Common myeloid progenitor, CD34-positive (primary cell): ENCODE measurements at places on chromosomes 16 and 17.

DNA sequence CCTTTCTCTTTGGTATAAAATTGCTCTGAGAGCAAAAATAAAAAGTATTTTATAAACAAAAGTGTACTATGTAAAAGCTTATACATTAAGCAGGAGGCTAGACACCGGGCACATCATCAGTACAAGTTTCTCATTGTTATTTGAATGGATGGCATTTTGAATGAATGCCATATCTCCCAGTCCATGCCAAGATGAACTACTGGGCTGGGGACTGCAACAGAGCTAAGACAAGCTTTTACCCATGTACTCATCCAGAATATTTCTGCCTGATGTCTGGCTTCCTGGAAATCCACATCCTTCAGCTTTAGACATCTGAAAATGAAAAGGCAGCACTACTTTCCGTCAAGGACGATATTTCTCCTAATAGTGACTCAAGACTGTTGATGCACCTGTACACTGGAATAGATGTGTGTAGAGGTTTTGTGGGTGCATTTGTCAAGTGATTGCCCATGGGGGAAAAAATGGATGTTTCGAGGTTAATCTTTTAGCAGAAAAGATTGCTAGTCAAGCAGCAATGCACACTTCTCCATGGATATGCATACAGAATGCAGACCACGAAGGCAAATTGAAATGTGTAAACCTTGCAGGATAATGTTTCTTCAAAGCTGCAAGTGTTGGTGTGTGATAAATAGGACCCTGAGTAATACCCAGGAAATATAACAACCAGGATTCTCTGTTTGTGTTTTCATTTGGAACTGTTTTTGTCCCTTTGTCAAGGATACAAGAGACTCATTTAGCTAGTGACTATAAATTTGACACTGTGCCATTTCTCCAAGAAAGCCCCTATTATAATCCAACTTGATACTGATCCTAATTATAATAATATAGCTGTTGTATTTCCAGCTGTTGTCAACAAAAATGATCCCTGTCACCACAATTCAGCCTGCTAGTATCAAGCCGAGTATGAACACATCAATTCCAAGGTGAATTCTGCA lies 173.8 kb downstream of the CDH8 start:
- no peak for DNase-seq

GRCh38 chr17:82952019-82952418 lies 112.2 kb upstream of the ZNF750 start:
- DNase-seq = no peak

DNA sequence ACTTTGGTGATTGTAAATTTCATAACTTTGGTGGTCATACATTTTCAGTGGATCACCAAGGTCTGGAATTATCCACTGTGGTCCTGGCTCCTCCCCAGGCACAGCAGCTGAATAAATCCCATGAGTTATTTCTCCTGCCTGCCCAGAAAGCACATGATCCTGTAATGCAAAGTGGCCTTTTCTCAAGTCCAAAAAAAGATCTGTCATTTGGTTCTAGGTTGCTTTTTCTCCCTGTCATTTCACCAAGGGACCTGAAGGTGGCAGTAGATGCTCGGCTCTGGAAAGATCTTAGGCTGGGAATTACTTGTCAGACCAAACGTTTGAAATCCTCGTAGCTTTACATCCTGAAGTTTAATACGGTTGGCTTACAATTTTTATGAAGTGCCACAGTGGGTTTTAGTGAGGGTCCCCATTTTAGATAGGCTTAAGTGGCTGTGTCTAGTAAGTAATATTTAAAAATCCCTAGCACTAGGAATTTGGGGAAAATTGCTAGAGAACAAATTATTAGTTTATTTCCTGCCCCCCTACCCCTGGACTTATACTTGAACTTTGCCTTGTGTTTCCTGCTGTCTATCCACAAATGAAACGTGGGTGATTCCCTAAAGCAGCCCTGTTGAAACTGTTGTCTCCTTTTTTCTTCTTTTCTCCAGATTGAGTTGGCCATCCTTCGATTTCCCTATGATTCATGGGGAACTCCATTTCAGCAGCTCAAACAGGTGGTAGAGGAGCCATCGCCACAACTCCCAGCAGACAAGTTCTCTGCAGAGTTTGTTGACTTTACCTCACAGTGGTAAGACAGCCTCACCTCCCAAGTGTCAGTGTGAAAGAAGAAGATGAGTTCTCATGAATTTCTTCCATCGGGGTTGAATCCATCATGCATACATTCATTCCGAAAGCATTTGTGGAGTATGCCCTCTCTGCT lies 111.7 kb downstream of the MAP2K6 start:
- DNase-seq = peak; percentile 60

DNA sequence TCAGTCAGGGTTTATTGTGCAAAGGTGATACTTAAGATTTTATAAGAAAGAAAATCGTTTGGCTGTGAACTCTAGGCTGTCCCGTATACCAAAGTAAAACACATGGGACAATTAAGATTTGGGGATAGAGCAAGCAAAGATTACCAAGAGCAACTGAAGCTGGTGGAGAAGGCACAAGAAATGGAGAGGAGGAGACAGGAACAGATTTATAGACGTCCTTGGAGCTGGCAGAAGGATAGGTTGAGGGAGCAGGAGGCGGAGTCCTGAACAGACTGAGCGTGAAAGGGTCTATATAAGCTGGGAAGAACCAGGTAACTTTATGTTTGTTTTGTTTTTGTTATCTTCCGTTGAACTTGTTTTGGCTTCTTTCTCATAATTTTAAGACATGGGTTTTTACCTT lies 3.8 kb downstream of the TNRC6C start:
- DNase-seq = no peak

GRCh38 chr17:3732210-3732621 lies 8.5 kb downstream of the HASPIN start:
- no peak for DNase-seq

- peak; percentile 60 for DNase-seq
These were observed 30.5 kb upstream of the PLCG2 start for GRCh38 chr16:81748476-81749198.

DNA sequence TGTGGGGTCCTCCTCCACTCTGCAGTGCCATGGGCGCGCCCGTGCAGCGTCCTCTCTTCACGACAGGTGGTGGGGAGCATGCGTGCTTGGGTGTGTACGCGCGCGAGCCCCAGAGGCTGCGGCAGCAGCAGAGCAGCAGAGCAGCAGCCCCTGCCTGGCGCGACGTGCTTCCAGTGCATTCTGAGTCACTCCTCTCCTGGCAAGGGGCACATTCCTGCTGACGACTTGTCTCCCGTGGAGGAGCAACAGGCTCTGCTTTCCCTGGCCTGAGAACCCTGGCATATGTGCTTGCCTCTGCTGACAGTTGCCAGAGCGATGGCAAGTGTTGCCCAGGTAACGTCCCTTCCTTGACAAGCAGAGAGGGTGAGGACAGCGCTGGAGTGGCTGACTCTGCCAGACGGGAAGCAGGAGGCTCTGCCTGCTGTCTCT lies 133.8 kb upstream of the PLCG2 start:
- DNase-seq = no peak

- no peak for DNase-seq
These were observed 45.6 kb upstream of the ENPP7 start for GRCh38 chr17:79685121-79685520.

- DNase-seq = no peak
These were observed 7.2 kb upstream of the CD68 start for GRCh38 chr17:7572338-7572587.

- DNase-seq = no peak
These were observed 15.4 kb downstream of the SMARCE1 start for GRCh38 chr17:40632216-40632615.

DNA sequence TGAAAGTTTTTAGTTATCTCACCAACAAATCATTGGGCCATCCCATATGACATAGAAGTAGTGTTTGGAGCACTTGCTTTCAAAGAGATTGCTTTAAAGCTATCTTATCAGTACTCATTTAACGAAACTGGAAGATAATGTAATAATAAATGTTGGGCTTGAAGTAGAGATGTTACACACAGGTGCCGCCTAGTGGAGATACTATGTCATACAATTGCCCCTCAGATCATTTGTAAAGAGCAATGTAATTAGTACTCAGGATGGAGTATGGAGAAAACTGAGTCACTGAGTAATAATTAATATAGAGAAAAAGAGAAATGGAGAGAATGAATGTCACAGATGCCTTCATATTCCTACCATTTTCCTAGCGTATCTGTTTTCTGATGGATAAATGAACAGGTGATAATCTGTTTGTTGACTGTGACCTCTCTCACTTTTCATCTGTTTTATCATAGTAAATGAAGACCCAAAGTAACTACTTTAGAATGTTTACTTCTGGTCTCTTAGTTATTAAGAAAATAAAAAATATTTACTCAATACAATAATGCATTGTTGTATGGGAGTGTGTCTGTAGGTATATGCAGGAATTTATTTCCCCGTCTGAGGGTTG lies 80.4 kb downstream of the EFCAB5 start:
- DNase-seq = peak; percentile 66

GRCh38 chr17:50863221-50863843 lies 2.8 kb downstream of the TOB1 start:
- peak; percentile 47 for DNase-seq

GRCh38 chr17:78134899-78135385 lies 4.4 kb downstream of the TMC8 start:
- no peak for DNase-seq

- no peak for DNase-seq
These were observed 158.2 kb downstream of the CMIP start for GRCh38 chr16:81602792-81603191.

- no peak for DNase-seq
These were observed 19.7 kb downstream of the QPRT start for GRCh38 chr16:29698484-29699323.

DNA sequence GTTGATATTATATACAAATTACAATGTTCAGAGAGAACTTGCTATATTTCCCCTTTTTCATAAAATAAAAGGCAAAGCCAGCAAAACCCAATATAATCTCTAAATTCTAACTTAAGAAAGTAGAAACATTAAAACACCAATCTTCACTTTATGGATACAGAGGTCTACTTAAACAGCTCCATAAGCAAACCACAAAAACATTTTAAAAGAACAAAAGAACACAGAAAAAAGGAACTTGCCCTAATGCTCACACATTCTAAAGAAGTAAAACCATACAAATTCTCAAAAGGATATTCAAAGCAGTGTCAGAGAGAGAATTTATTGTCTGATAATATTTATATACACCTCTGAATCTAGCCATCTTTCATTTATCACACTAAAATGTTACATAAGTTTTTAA lies 606 bp downstream of the ABCA10 start:
- DNase-seq = peak; percentile 29

GRCh38 chr17:8022360-8023003 lies 16.4 kb upstream of the ALOX15B start:
- DNase-seq = no peak

GRCh38 chr16:67883872-67884261 lies 818 bp upstream of the NRN1L start:
- peak; percentile 70 for DNase-seq

GRCh38 chr17:29292071-29292991 lies 1.6 kb downstream of the NUFIP2 start:
- DNase-seq = peak; percentile 86

DNA sequence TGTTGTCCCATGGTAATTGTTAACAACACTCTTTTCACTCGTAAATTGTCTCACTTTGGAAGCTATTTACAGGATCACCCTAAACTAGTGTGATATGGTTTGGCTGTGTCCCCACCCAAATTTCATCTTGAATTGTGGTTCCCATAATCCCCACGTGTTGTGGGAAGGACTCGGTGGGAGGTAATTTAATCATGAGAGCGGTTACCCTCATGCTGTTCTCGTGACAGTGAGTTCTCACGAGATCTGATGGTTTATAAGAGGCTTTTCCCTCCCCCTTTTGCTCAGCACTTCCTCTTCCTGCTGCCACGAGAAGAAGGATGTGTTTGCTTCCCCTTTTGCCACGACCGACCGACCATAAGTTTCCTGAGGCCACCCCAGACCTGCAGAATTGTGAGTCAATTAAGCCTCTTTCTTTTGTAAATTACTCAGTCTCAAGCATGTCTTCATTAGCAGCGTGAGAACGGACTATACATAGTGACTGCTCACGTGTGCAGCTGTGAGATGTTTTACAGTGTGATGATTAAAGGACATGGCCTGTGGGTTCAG lies 34.4 kb downstream of the DNAH3 start:
- peak; percentile 85 for DNase-seq

GRCh38 chr16:85148931-85149330 lies 36.7 kb upstream of the CIBAR2 start:
- no peak for DNase-seq

GRCh38 chr17:17424552-17424951 lies 52.2 kb upstream of the MED9 start:
- no peak for DNase-seq

DNA sequence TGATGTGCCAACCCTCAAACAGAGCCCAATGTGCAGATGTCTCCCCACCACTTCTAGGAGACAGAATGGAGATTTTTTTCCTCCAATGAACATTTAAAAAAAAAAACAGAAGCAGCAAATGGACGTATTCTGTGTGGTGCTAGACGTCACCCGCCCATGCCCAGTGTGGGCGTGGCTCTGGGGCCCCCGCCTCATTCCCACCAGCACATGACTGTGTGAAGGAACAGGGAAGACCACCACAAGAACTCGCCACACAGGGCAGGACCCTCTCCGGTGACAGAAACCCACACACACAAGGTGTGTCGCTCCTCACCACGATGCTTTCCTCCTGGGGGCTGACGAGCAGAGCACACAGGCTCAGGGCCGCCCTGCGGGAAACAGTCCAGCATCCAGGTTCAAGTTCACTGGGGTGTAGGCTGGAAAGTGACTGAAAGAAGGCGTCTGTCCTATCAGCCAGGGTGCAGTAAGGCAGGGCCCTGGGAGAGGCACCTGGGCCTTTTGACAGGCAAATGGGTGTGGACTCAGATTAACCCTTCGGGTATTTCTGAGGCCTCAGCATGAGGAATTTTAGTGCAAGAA lies 53.5 kb downstream of the KLHDC4 start:
- DNase-seq = no peak

DNA sequence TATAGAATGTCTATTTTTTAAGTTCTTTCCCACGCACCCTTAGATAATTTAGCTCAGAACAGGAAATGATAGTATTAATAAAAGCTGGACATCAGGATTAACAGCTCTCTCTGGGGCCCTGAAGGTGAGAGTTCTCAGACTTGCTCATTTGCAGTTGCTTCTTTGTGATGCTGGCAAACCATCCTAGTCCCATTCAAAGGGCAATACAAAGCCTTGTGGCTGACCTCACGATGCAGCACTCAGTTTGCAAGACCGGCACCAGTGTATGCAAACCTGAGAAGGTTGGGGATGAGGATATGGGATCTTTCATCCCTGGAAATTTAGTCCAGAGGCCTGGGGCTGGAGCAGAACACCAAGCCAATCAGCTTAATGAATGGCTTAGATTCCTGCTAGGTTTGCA lies 29.3 kb downstream of the STH start:
- no peak for DNase-seq

DNA sequence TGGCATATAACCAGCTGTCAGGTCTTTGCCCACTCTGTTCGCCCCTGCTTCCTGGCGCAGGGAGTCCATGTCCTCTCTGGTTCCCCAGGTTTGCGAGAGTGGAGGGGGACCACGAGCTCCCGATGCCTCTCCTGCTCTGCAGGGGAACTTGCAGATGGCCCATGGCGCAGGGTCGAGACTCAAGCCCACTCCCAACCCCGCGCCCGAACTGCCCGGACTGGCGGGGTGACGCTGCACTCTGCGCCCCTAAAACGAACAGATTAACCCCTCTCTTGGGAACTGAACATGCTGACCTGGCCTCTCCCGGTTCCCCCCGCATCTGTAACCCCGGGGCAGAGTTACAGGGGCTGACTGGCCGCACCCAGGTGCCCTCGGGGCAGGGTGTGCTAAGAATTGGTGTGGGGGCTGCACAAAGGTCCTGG lies 681 bp upstream of the PLA2G15 start:
- no peak for DNase-seq

GRCh38 chr16:75481475-75481874 lies 13.8 kb downstream of the CHST6 start:
- DNase-seq = no peak

GRCh38 chr16:69936252-69936651 lies 14.9 kb upstream of the CLEC18A start:
- DNase-seq = no peak
